Colonic mucosa (tissue), 4 donors: ENCODE measurements at places on chromosomes 3 and 15. TPM values are rescaled to one million over a fixed set of nuclear protein-coding genes. Genes with fewer than 3 reads are reported as not detected.

DNA sequence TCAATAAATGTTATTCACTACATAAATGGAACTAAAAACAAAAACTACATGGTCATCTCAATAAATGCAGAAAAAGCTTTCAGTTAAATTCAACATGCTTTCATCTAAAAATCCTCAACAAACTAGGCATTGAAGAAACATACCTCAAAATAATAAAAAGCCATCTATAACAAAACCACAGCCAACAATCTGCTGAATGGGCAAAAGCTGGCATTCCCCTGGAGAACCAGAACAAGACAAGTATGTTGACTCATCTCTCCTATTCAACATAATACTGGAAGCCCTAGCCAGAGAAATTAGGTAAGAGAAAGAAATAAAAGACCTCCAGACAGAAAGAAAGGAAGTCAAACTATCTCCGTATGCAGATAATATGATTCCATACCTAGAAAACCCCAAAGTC lies 759.9 kb downstream of the EPHA3 start:
- no peak for DNase-seq
- no peaks in the 10 kb centered on the region for H3K4me1 ChIP-seq
- H3K27me3 ChIP-seq, result no peaks in the 10 kb centered on the region
- H3K36me3 ChIP-seq, result no peaks in the 10 kb centered on the region
- H3K4me3 ChIP-seq, result no peak overlapping the region

DNA sequence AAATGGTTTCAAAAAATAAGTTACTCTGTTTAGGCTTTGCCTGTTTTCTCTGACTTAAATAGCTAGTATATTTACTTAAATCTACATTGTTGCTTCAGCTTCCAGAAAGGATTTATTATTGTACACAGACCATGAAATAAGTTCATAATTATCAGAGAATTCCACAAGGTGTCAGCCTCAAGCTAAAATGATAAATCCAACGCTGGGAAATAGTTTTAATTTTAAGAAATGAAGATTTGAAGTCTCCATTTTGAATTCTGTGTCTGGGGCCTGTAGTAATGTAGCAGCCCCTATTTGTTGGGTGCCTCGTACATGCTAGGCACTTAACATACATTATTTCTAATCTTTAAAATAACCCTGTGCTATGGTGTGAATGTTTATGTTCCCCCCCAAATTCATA lies 92.6 kb upstream of the KCNMB2 start:
- H3K27me3 ChIP-seq, result no peaks in the 10 kb centered on the region
- no peaks in the 10 kb centered on the region for H3K36me3 ChIP-seq
- no peak overlapping the region for H3K4me3 ChIP-seq
- no peak for DNase-seq

DNA sequence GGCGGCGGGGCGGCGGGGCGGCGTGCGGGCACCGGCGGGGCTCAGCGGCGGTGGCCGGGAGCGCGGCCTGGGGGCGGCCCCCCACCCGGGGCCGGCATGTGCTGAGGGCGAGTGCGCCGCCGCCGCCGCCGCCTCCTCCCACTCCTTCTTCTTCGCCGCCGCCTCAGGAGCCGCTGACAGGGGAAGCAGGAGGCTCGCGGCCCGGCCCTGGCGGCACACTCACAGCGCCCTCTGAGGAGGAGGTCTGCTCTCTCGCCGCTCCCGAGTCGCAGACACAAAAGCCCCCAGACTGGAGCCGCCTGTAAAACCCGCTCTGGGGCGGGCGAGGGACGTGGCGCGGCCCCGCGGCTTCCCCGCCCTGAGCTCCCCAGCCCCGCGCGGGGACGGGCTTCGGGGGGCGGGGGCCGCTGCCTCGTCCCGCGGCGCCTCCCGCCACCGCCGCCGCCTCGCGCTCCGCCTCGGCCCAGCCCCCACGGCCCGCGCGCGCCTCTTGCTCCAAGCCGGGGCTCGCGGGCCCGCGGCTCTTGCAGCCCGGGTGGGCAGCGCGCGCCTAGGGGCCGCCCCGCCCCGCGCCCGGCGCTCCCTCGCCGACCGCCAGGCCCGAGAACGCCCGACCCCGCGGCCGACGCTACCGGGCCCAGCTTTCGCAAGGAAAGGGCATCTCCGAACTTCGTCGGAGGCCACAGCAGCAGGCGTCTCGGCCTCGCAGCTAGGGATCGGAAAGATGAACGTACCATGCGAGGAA lies at the start of gene PYGO1:
Gene PYGO1, minus strand, starts transcription at position 276 of the 745 bp plus-strand sequence. CDS start 462 bp downstream, outside the sequence.
- no peaks in the 10 kb centered on the region for H3K4me1 ChIP-seq
- peak within 1 kb of the TSS; percentile 57 for H3K27ac ChIP-seq
- peak within 1 kb of the TSS; percentile 29 for H3K4me3 ChIP-seq
- H3K36me3 ChIP-seq, result no peaks in the 10 kb centered on the region

The TM4SF4 gene
- 1.1 TPM for total RNA-seq

DNA sequence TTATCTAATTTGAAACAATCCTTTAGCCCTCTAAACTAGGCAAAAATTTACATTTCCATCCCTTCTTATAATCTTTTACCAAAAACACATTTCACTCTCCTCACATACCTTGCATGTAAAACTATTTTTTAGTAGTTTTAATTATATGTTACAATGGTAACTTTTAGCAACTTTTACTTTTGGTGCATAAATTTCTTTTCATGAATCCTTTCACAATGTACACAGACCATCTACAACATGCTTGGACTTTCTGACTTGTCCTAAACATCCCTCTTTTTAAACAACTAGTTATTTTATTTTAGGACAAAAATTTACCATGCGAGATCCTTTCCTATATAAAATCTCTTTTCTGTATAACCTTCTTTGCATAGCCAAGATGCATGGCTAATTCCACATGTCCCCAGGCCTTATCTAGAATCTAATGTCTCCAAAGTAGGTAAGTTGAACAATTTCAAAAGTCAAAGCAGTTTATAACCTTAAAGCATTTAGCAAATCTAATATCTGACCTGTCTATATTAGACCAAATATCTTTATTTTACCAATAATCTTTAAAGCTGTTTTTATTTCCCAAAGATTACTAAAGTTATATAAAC lies 14.4 kb upstream of the ALDH1L1 start:
- H3K36me3 ChIP-seq, result no peaks in the 10 kb centered on the region
- no peak overlapping the region for H3K27ac ChIP-seq
- DNase-seq, result no peak
- H3K27me3 ChIP-seq, result no peaks in the 10 kb centered on the region
- no peaks in the 10 kb centered on the region for H3K4me1 ChIP-seq

GRCh38 chr3:144351773-144352365 lies 380.2 kb downstream of the DIPK2A start:
- no peaks in the 10 kb centered on the region for H3K27me3 ChIP-seq
- H3K36me3 ChIP-seq, result no peaks in the 10 kb centered on the region
- no peaks in the 10 kb centered on the region for H3K4me1 ChIP-seq
- no peak for DNase-seq

The TTC21A gene
- 2.8 TPM for total RNA-seq

The DNASE1L3 gene
- total RNA-seq, result 6.2 TPM

DNA sequence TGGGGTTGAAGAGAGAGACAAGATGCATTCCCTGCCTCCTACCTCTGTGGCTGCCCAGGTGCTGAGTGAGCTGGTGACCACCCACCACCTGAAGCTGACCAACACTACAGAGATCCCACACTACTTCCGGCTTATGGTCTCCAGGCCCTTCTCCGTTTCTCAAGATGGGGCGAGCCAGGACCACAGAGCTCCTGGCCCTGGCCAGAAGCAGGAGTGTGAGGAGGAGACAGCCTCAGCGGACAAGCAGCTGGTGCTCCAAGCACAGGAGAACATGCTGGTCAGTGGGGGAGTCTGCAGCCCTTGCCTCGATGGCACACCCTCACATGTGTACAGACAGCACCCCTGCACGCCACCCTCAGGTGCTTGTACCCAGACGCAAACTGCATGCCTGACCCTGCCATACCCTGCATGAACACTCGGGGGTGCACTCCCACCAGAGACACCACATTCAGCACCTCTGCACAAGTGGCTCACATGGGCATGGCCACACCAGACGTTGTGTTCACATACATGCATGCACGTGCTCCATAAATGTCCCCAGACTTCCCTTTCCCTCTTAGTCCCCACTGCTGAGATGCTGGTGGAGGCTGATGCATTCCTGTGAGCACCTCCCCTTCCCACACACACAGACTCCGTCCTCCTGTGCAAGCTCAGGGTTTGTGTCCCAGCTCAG lies 19.0 kb downstream of the ACAA1 start:
- peak; percentile 78 for DNase-seq
- no peak overlapping the region for H3K27ac ChIP-seq
- no peaks in the 10 kb centered on the region for H3K4me1 ChIP-seq
- no peak overlapping the region for H3K4me3 ChIP-seq

- H3K27ac ChIP-seq, result no peak overlapping the region
- H3K27me3 ChIP-seq, result no peaks in the 10 kb centered on the region
- H3K36me3 ChIP-seq, result no peaks in the 10 kb centered on the region
- H3K4me1 ChIP-seq, result no peaks in the 10 kb centered on the region
Observed at GRCh38 chr3:44120721-44121582, 120.7 kb upstream of the TOPAZ1 start.

GRCh38 chr3:82163907-82164520 lies 402.6 kb upstream of the GBE1 start:
- no peaks in the 10 kb centered on the region for H3K27me3 ChIP-seq
- no peak overlapping the region for H3K27ac ChIP-seq
- no peaks in the 10 kb centered on the region for H3K4me1 ChIP-seq
- no peaks in the 10 kb centered on the region for H3K36me3 ChIP-seq

- peak overlapping the region; percentile 85 for H3K27ac ChIP-seq
- no peak for DNase-seq
- peak overlapping the region; percentile 82 for H3K4me3 ChIP-seq
- H3K36me3 ChIP-seq, result no peaks in the 10 kb centered on the region
- no peaks in the 10 kb centered on the region for H3K27me3 ChIP-seq
- no peaks in the 10 kb centered on the region for H3K4me1 ChIP-seq
Observed at GRCh38 chr3:15602146-15602536, 596 bp downstream of the BTD start.

DNA sequence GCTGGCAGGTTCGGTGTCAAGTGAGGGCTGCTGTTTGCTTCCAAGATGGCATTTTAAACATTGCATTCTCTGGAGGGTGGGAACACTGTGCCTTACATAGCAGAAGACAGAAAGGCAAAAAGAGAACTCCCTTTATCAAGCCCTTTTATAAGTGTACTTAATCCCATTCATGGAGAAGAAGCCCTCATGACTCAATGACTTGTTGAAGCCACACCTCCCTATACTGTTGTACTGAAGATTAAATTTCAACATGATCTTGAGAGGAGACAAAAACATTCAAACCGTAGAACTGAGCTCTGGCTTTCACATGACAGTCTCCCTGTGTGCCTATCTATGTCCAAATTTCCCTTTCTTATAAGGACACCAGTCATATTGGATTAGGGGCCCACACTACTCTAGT lies 443.4 kb upstream of the CDIN1 start:
- no peaks in the 10 kb centered on the region for H3K36me3 ChIP-seq
- H3K27ac ChIP-seq, result no peak overlapping the region
- H3K27me3 ChIP-seq, result no peaks in the 10 kb centered on the region
- no peaks in the 10 kb centered on the region for H3K4me1 ChIP-seq

The CNBP gene
- 279 TPM for total RNA-seq

The TATDN2 gene
- total RNA-seq, result 35.3 TPM

DNA sequence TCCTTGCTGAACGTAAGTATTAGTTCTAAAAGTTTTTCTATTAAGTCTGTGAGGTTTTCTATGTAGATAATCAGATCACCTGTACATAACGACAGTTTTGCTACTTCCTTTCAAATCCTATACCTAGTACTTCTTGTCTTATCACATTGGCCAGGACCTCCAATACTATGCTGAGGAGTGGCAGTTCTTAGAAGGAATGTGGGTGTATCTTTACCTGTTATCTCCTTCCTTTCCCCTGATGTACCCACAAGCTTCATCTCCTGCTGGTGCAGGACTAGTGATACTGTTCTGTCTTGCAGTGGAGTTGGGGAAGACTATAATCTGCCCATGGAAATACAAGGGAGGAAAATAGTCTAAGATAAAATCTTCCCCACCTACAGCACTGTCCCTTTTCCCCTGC lies 16.8 kb upstream of the CA12 start:
- peaks cover 5% of the 10 kb centered on the region for H3K4me1 ChIP-seq
- H3K36me3 ChIP-seq, result no peaks in the 10 kb centered on the region
- no peak overlapping the region for H3K4me3 ChIP-seq
- no peak overlapping the region for H3K27ac ChIP-seq
- DNase-seq, result no peak

- H3K4me3 ChIP-seq, result no peak overlapping the region
- H3K36me3 ChIP-seq, result no peaks in the 10 kb centered on the region
- no peak for DNase-seq
- no peaks in the 10 kb centered on the region for H3K4me1 ChIP-seq
Observed at GRCh38 chr15:69727121-69727924, 274.7 kb downstream of the RPLP1 start.

The SCG5 gene
- 4.1 TPM for total RNA-seq

- H3K4me1 ChIP-seq, result no peaks in the 10 kb centered on the region
- H3K27ac ChIP-seq, result no peak overlapping the region
- no peak overlapping the region for H3K4me3 ChIP-seq
- no peaks in the 10 kb centered on the region for H3K36me3 ChIP-seq
- no peaks in the 10 kb centered on the region for H3K27me3 ChIP-seq
Observed at GRCh38 chr3:127275287-127275781, 12.5 kb downstream of the PRR20G start.

- peaks cover 8% of the 10 kb centered on the region for H3K4me1 ChIP-seq
- DNase-seq, result no peak
- no peak overlapping the region for H3K4me3 ChIP-seq
- no peaks in the 10 kb centered on the region for H3K36me3 ChIP-seq
- no peaks in the 10 kb centered on the region for H3K27me3 ChIP-seq
Observed at GRCh38 chr15:62874959-62875625, 167.5 kb upstream of the TPM1 start.
